ENCODE measurements at places on chromosomes 6 and 20.

DNA sequence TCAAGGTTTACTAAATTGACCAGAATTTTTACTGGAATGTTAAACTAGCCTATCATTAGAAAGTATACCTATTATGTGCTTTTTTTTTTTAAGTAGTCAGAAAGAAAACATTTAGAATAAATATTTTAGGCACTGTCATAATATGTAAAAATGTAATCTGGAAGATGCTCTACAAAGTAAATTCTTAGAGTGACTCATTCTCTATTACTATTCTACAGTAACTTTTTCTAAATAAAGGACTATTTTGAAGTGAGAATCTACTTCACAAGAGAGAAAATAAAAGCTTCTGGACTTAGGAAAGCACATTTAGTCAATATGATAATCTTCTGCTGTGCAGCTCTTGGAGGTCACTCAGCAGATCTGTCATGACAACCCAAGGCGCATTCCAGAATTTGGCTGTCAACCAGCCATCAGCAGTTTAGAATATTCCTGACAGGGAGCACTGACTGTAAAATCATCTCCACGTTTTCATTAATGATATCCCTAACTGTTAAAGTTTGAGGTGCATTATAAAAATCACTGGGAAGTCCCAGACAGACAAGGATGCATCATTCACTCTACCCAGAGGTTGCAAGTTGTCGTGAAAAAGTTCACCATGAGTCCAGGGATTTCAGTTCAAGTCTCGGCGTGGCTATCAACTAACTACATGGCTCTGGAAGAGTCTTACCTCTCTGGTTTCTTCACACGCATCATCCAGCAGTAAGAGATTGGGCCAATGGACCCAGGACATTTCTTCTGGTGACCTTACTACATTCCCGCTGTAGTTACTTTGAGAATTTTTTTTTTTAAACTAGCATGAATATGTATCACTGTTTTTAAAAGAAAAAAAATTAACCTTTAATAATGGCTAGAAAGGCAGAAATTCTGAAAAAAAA is 374.9 kb downstream of the GJA1 start:
- no peak for DNase-seq

- no peak for DNase-seq
Observed at GRCh38 chr6:34638834-34639736, 57.5 kb downstream of the ILRUN start.

GRCh38 chr6:57040011-57040410 is 6.5 kb upstream of the KIAA1586 start:
- no peak for DNase-seq

GRCh38 chr20:21323640-21324039 is 20.5 kb downstream of the XRN2 start:
- no peak for DNase-seq

DNA sequence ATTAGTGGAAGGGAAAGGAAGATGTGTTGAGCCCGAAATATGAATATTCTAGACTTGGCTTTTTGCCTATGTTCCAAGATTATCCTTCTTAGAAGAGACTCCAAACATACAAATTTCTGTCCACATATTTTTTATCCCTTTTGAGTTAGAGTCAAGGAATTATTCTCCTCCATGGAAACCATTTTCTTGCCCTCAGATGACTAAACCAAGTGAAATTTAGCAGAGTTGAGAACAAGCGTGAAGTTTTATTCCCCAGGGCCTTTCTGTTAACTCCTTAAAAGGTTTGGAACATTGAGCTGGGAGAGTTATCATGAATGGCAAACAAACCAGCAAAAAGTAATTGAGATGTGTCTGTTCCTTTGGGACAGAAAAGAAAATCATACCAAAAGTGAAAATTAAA is 286.1 kb upstream of the PLCB4 start:
- DNase-seq = no peak

GRCh38 chr6:8082954-8083858 is 19.0 kb upstream of the BLOC1S5 start:
- no peak for DNase-seq

GRCh38 chr20:828987-829386 is 4.5 kb upstream of the FAM110A start:
- DNase-seq = no peak

DNA sequence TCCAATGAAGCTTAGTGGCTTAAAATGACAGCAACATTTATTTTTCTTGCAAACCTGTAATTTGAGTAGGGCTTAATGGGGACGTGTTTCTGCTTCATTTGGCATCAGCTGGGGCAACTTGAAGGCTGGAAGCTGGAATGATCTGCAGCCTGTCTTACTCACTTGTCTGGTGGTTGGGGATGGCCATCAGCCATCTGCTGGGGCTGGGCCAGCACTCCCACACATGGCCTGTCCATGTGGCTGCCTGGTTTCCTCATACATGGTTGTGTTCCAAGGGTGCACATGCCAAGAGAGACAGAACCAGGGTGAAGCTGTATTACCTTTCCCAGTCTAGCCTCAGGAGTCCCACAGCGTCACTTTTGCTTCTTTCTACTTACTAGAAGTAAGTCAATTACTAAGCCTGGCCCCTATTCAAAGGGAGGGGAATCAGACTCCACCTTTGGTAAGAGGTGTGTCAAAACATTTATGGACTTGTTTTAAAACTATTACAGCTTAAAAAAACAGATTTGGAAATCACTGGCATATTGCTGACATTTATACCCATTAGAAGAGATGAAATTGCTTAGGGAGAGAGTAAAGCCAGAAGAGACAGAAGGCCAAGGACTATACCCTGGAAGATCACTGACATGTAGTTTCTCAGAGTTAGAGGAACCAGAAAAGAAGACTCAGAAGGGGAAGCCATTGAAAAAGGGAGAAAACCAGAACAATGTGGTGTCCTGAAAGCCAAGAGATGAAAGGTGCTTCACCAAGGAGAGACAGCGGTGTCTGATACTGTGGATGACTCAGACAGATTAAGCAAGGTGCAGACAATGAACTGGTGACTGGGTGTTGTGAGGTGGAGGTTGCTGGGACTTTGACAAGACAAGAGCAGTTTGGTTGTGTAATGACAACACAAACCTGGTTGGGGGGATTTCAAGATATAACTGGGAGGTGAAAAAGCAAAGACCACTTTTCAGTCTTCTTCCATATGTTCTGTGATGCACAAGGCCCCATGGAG is 345.2 kb downstream of the GJA1 start:
- no peak for DNase-seq

GRCh38 chr6:72703093-72703492 is 81.2 kb downstream of the KCNQ5 start:
- no peak for DNase-seq

All from stimulated activated CD4-positive, alpha-beta T cell treated with anti-CD3 and anti-CD28 coated beads, Interleukin-1b, Interleukin-23, amount 100 ng/mL, for 24 hours (primary cell).